IMR-90 (cell line): ENCODE measurements at places on chromosomes 7 and 10. TPM values are rescaled to one million over a fixed set of nuclear protein-coding genes. Genes with fewer than 3 reads are reported as not detected.

DNA sequence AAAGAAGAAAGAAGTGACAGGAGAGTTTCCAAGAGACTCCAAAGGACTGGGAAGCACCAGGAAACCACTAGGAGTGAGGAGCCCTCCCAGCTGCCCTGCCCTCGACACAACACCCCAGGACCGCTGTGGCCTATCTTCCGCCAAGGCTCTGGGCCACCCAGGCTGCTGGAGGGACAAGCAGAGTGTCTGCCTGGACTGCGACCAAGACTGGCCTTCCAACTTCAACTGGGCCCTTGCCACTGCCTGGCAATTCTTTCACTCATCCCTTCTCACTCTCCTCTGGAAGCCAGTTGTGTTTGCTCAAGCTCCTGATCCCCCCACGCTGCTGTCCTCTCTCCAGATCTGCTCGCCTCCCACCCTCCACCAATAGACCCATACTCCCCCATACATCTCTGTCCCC is 10.2 kb downstream of the KIAA1549 start:
- DNase-seq = no peak

GRCh38 chr7:132004529-132004928 is 448.1 kb upstream of the PODXL start:
- DNase-seq = no peak

- DNase-seq = no peak
Measured at GRCh38 chr10:1378473-1378872, 322.3 kb downstream of the WDR37 start.

- DNase-seq = peak; percentile 75
Measured at GRCh38 chr7:4774658-4775249, 669 bp upstream of the AP5Z1 start.

DNA sequence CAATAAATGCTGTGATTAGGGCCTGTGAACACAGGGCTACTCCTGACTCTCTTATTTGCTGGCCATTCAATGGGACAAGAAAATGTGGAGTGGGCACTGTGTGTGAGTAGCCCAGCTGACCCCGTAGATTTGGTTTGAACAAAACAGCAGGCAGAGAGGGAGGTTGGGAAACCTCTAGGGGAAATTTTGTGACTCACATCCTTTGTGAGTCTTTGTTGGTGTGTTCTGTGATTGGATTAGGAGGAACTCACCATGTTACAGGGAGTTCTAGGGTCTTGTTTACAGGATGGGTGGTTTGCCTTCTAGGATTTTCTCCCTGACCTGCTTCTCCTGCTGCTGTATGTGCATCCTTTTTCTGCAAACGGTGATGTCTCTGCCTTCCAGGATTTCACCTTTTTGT is 128.3 kb upstream of the MKI67 start:
- no peak for DNase-seq

GRCh38 chr10:99143011-99143410 is 92.6 kb downstream of the HPSE2 start:
- DNase-seq = no peak

The ZNF736 gene
- 8.1 and 10.6 TPM in 2 replicates for total RNA-seq

GRCh38 chr10:125002047-125002422 is 60.1 kb downstream of the ZRANB1 start:
- DNase-seq = no peak

DNA sequence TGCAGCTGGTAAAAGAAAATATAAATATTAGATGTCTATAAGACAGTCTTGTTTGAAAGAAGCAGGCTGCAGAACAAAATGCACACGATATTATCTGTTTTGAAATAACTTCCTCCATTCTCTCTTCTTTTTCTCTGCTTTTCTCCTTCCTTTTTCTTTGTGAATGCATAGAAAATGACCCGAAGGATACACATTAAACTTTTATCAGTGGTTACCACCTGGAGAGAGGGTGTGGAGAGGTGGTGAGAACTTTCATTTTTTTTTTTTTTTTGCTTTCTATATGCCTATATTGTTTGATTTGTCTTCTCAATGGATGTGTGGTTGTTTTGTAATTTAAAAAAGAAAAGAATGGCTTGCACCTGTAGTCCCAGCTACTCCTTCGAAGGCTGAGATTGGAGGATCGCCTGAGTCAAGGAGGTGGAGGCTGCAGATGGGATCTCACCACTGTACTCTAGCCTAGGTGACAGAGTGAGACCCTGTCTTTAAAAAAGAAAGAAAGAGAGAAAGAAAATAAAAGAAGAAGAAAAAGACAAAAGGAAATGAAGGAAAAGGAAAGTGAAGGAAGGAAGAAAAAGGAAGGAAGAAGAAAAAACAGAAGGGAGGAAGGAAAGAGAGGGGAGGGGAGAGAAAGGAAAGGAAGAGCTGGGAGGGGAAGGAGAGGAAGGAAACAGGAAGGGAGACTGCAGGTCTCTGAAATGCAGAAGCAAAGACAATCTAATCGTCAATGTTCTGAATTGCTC is 64.4 kb downstream of the SAMD9 start:
- no peak for DNase-seq

DNA sequence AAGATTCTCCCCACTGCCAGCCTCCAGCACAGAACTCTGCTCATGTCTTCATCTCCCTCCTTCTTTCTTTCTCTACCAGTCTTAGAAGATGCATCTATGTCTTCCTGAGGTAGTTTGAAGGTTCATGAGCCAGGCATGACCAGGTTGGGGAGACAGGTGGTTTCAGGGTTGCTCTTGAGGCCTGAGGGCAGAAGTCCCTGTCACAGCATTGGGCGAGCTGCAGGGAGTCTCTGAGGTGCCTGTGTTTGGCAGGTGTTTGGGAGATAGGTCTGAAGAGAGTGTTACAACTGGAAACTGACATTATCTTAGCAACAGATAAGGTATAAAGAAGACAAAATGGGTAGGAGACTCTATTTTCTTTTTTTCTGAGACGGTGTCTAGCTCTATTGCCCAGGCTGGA is 18.7 kb downstream of the PRSS2 start:
- no peak for DNase-seq

The NPVF gene
- total RNA-seq = not detected in 2 replicates

DNA sequence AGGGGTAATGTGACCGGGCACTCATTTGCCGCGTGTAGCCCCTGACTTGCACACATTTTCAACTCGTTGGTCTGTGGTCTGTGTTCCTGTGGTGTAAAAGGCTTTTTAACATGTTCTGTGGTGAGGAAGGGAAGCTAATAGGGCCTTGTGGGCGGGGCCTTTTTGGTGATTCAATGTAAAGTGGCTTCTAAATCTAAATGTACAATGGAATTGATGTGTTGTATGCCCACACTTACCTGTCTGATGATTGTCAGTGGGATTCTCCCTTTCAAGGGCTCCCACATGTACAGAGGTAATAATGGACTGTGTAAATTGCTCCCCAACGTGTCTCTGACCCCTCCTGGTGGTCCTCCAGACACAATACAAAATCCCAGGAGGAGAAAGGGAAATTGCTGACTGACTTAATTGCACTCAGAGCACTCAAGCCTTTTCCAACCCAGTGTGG is 43.1 kb upstream of the GATAD1 start:
- DNase-seq = no peak

- no peak for DNase-seq
Measured at GRCh38 chr7:135362871-135363270, 129.2 kb downstream of the STRA8 start.

GRCh38 chr7:87628780-87629569 is 777 bp downstream of the RUNDC3B start:
- no peak for DNase-seq

DNA sequence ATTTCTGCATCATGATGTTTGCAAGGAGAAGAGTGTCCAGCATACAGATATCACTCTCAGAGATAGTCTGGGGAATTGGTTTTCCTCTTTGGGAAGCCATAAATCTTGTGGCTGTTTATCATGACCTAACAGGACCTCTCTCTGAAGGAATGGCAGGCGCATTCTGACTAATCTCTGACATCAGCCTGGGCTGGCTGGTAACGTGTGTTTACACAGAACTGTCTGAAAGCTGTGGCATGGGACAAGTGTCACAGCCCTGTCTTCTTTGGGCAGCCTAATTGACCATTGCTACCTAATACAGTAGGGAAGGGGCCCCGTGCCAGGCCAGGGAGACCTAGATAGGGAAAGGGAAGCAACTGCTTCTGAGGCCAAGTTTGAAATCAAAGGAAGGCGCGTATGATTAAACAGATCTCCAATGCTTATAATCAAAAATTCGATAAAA is 73.9 kb upstream of the CABCOCO1 start:
- peak; percentile 36 for DNase-seq

The PALS2 gene
- 15.4 and 29.7 TPM in 2 replicates for total RNA-seq

The GFRA1 gene
- 8.6 and 9.1 TPM in 2 replicates for total RNA-seq

DNA sequence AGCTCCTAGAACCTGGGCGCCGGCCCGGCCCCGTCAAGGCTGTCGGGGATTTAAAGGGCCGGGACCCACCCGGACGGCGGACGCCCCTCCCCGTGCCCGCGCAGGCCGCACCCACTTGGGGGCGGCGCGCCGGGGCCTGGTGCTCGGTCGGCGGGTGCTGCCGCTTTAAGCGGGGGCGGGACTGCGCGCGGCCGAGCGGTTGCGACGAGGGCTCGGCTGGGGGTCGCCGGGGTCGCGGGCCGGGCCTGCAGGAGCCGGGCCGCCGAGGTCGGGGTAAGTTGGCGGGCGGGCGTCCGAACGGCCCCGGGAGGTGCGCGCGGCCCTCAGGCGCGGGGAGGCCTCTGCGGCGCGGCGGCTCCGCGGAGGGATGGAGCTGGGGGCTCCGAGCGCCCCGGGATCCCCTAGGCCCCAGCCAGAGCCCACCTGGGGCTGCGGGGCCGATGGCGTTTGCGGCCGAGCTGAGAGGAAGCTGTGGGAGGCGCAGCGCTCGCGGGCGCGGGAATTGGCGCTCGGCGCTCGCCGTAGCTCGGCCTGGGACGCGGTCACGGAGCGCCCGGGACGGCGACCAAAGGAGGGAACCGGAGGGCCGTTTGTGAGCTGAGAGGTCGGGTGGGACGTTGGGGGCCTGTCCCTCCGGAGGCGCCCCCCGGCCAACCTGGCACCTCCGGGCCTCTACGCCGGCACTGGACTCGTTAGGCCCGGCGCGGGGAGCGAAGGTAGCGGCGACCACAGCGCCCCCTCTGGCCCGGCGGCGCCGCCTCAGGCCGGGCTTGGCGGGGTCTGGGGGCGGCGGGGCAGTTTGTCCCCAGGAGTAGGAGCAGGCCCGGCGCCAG is at the start of gene TRRAP:
Gene TRRAP, plus strand, starts transcription at position 168 of the 833 bp plus-strand sequence. CDS start 2,619 bp downstream, outside the sequence.
- DNase-seq = peak; percentile 62

The TMEM270 gene
- total RNA-seq = not detected in 2 replicates

The COPG2 gene
- 41.7 and 50.0 TPM in 2 replicates for total RNA-seq

The TMEM273 gene
- total RNA-seq = not detected in 2 replicates

- DNase-seq = peak; percentile 37
Measured at GRCh38 chr7:139060695-139061237, 24.9 kb upstream of the ZC3HAV1L start.

DNA sequence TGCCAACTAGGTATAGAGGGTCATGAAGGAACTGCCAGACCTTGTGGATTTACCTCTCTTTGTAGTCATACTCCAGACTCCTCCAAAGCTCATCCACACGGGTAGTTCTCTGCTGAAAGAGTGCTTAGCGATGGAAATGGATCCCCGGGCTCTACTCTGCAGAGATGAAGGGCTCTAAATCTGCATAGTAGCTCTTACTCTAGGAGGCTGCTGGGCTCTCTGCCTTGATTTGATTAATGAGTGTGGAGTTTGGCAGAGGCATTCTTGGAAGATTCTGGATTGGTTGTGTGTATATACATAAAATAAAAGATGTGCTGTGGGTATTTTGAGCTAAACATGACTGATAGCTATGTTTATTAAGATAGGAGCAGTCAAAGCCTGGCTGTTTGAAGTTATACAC is 21.3 kb upstream of the CPXM2 start:
- DNase-seq = no peak

DNA sequence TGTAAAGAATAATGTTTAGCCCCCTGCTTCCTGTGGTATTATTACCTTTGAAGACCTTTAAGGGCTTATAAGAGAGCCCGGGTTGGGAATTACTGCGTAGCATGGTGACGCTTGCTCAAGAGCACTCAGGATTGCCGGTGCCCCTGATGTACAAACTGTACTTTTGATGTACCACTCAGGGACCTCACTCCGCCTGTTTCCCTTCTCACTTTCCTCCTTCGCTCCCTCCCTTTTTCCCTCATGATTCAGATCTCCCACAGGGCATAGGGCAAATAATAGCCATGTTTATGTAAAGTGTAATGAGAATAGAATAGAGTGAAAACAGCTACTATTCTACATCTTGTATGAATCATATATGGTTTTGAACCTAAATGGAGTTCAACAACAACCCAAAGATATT is 77.8 kb upstream of the PDCD4 start:
- peak; percentile 7 for DNase-seq

DNA sequence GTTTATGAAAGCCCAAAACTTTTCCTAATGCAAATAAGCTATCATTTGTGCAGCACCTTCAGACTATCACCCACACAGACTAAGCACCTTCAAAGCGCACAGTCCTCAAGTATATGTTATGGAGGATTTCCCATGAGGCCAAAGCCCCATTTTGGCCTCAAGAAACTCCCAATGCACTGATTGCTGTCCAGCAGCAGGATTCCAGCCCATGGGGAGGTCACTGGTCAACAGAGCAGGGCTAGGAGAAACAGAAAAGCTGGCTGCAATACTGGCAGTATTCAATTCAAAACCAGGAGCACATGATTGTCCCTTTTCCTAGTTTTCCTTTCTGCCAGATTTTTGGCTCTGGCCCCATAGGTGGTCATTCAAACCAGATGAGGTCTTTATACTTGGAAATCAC is 24.5 kb upstream of the KIAA1217 start:
- DNase-seq = no peak

DNA sequence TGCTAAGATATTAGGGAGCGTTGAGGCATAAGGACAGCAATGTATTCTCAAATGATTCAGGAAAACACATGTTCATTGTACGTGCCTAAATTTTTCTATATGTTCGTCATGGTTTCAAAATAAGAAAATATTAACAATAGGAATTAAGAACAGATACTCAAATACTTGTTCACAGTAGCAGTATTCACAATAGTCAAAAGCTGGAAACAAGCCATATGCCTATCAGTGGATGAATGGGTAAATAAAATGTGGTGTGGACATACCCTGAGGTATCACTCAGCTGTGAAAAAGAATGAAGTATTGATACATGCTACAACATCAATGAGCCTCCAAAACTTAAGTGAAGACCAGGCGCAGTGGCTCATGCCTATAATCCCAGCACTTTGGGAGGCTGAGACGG is 84.7 kb upstream of the PTER start:
- no peak for DNase-seq

- DNase-seq = no peak
Measured at GRCh38 chr10:8254350-8254749, 199.9 kb downstream of the GATA3 start.

The PTPRZ1 gene
- not detected in 2 replicates for total RNA-seq

DNA sequence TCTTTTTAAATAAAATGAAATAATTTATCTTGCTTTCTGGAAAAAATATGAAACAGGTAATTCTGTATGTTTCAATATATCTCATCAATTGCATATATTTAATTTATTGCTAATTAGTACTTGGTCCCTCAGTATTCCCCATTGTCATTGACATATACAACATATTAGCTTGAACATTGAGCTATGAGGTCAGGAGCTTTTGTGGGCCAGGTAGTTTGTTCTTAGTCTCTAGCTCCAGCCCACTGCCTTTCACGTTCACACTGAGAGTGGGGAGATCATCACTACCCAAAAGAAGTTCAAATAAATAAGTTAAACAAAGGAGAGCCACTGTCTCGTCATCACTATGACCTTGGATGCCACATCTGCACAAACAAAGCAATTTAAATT is 54.7 kb upstream of the DKK1 start:
- no peak for DNase-seq
